Activated T-helper 9 cell treated with anti-CD3 and anti-CD28 coated beads, Interleukin-2, amount 50 U/mL, for 16 hours (primary cell): ENCODE measurements at places on chromosomes 5 and 9.

DNA sequence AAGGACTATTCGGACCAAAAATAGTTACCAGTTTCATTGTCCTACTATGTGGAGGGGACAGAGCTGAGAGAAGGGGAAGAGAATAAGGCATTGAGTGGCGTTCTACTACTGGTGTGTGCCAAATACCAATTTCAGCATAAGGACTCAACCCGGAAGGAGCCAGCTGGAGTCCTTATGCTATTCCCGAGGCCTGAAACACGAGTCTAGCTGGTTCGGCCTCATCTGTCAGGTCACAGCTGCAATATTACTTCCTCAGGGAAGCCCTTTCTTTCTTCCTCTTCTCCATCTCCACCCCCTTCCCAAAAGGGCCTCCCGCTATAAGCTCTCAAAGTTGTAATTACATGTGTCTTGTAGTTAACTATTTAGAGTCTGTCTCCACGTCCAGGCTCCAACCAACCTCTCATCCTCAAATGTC is 20.5 kb upstream of the FER start:
- DNase-seq = no peak

DNA sequence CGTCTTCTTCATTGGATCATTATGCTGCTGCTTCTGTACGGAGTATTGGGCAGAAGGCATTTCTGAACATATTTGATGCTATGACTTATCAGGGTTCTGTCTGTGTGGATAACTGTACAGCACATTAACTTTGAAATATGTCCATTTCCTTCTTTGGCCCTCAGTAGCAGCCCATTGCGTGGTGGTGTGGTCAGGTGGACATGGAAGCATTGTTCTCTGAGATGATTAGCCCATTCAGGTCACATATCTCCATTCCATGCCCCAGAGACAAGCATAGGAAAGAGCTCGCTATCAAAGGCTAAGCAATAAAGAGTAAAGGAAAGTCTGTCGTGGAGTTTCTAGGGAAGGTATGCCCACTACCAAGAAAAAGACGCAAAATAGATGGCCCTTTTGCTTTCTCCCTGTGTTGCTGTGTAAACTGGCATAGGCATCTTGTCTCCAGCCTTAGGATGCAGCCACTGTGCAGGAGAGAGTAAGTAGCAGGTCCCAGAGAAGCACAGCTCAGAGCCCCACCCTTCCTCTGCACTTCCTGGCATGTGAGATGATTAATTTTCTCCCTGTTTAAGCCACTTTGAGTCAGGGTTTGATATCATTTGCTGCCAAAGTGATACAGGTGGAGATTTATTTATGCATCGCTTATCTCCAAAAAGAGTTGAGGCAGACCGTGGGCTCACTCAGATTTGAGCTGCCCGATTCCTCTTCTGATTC is 221.9 kb downstream of the PDZD2 start:
- DNase-seq = no peak

DNA sequence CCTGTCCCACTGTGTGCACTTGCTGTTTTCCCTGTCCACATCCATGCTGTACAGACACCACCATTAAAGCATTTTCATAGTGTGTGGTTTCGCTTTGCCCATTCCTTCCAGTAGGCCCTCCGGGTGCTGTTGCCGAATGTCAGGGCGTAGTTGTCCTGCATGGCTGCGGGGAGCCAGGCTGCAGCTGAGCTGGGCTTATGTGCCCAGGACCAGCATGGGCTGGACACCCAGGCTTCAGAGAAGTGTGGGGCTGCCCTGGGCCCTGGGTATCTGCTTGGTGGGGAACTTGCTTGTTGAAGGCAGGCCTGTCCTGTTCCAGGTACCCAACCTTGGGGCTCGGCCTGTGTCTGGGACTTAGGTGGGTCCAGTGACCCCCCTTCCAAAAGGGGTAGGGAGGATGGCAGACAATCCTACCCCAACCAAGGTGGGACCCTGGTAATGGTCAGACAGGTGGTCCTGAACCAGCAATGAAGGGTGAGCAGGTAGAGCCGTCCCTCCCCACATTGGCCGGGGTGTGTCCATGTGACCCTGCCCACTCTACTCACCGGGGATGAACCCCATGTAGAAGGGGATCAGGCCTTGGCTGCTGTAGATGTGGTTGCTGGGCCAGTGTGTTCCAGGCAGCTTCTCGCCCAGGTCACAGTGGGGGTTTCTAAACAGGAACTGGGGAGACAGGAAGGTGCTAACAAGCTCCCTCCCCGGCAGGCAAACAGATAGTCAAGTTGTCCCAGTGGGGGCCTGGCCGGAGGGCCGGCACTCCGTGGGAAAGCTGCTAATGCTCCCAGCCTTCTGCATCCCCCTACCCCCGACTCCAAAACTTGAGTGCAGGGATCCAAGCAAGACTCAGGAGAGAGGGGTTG is 2.8 kb downstream of the TUBB4B start:
- DNase-seq = no peak

GRCh38 chr9:4299005-4299795 is 668 bp downstream of the GLIS3 start:
- DNase-seq = no peak
